ENCODE measurements at places on chromosomes 3 and 15.

- DNase-seq, result no peak
These were observed 870 bp upstream of the TSEN2 start for GRCh38 chr3:12483410-12483809.

GRCh38 chr3:150741497-150742140 lies 21.4 kb downstream of the SIAH2 start:
- DNase-seq, result no peak

GRCh38 chr3:150825916-150826377 lies 63.0 kb upstream of the SIAH2 start:
- no peak for DNase-seq

DNA sequence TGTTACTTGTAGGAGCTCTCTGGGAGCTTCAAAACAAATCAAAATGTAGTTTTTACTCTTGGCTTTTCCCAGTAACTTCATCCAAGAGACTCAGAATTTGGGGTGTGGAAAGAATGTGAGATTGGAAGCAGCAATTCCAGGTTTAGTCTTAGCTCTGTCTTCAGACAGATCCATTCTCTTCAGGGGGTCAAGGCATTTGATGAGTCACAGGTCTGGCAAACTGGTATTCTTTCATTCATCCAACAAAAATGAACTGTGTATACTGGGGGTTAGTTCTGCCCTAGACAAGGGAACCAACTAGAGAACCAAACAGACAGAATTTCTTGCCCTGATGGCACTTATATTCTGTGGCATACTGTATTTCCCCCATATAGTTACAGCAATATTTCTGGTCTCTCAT lies 36.3 kb upstream of the CADPS start:
- no peak for DNase-seq

DNA sequence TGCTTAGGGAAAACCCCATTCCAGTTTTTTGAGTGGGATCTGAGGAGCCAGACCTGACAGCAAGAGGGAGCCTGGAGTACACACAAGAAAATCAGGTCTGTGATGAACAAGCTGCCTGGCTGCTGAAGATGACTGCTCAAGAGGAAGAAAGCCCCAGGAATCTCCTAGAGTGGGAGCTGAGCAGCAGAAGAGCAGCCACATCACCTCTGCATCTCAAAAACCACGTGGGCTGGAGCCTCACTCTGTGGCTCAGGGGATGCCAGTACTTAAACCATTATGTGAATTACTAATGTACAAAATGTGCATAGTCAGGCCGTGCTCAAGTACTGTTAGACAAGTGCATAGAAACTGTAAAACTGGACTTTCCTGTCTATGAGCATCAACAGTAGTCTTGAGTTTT lies 52.4 kb downstream of the SLC9A9 start:
- no peak for DNase-seq

DNA sequence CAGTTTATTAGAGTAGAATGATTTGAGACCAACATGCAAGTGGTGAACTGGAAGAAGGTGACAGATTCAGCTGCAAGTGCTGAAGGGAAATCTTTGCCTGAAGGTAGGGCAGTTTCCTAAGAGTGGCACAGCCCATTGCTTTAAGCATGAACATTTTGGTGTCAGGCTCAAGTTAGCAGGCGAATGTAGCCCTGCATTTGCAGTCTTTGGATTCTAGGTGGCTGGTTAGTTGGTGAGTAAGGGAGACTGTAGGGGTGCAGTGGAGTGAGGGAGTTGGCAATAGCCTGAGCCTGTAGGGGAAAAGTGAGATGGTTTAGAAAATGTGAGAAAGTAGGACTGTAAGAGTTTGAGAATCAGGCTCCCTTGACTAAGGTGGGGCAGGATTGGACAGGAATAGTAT lies 29.7 kb downstream of the UBE2E2 start:
- DNase-seq, result no peak

GRCh38 chr15:45892182-45892581 lies 257.4 kb downstream of the SQOR start:
- no peak for DNase-seq

- DNase-seq, result no peak
These were observed 167.1 kb downstream of the NEK11 start for GRCh38 chr3:131193641-131194238.

- DNase-seq, result no peak
These were observed 483 bp downstream of the EHD4 start for GRCh38 chr15:41971895-41972252.

DNA sequence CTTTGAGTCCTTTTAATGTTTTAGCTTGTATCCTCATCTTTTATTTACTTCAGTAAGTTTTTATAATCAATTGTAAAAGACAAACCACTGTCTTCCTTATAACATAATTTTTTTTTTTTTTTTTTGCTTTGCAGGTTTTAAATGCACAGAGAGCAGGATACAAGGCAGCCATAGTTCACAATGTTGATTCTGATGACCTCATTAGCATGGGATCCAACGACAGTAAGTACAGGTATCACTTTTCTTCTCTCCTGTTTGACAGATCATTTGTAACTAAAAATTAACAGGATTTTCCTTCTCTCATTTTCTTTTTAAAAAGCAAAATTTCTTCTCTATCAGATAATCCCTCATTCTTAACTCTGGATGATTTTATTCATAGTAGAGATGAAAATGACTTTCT lies 75.4 kb downstream of the PFN2 start:
- DNase-seq, result no peak

- DNase-seq, result no peak
These were observed 108.2 kb upstream of the CHRM5 start for GRCh38 chr15:33859992-33860545.

DNA sequence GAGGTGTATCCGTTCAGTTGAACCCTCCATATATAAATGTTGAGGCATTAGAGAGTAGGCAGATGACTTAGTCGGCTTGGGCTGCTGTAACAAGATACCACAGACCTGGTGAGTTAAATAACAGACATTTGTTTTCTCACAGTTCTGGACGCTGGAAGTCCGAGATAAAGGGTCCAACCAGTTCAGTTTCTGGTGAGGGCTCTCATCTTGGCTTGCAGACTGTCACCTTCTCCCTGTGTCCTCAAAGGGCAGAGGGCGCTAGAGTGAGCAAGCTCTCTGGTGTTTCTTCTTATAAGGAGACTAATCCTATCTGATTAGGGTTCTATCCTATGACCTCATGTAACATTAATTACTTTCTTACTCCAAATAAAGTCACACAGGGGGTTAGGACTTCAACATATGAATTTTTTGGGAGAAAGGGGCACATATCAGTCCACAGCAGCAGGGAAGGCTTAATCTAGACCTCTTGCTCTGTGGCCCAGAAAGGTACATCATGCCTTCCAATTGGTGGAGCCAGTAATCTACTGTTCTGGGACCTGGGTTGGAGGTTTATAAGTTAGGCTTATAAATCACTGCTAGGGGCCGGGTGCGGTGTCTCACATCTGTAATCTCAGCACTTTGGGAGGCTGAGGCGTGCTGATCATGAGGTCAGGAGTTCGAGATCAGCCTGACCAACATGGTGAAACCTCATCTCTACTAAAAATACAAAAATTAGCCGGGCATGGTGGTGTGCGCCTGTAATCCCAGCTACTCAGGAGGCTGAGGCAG lies 26.3 kb upstream of the SLC28A2 start:
- no peak for DNase-seq

- no peak for DNase-seq
These were observed 290.9 kb downstream of the C3orf38 start for GRCh38 chr3:88440701-88441100.

- no peak for DNase-seq
These were observed 516.1 kb upstream of the NAALADL2 start for GRCh38 chr3:174342941-174343501.

- DNase-seq, result no peak
These were observed 2.3 kb upstream of the CLK3 start for GRCh38 chr15:74613089-74613952.

DNA sequence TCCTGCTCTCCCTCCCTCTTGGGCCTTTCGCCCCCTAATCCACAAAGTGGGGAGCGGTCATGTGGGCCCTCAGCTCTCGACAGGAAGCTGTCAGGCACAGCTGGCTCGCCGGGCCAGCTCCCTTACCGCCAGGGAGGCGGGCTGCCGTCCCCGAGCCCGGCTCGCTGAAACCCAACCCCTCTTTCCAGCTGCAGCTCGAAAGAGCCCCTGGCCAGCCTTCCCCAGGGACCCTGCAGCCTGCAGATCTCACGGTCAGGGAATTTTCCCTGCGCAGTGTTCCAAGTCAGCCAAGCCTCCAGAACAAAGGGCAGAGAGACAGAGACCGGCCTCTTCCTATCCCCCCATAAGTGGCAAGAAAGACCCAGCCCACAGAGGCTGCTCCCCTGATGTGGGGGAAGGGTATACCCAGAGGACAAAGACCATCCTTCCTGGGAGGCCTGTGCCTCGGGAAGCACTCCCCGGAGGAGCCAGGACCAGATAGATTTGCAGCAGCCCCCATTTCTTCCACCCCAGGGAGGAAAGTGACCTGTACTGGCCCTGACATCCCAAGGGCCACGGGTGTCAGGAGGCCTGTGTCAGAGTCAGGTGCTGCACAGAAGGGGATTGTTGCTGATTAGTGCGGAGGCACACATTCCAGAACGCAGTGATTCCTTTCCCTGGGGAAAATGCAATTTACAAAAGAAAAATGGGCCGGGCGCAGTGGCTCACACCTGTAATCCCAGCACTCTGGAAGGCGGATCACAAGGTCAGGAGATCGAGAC lies 32.6 kb downstream of the MAGEF1 start:
- DNase-seq, result no peak
